ENCODE measurements at places on chromosomes 5 and 9. TPM values are rescaled to one million over a fixed set of nuclear protein-coding genes. Genes with fewer than 3 reads are reported as not detected.

DNA sequence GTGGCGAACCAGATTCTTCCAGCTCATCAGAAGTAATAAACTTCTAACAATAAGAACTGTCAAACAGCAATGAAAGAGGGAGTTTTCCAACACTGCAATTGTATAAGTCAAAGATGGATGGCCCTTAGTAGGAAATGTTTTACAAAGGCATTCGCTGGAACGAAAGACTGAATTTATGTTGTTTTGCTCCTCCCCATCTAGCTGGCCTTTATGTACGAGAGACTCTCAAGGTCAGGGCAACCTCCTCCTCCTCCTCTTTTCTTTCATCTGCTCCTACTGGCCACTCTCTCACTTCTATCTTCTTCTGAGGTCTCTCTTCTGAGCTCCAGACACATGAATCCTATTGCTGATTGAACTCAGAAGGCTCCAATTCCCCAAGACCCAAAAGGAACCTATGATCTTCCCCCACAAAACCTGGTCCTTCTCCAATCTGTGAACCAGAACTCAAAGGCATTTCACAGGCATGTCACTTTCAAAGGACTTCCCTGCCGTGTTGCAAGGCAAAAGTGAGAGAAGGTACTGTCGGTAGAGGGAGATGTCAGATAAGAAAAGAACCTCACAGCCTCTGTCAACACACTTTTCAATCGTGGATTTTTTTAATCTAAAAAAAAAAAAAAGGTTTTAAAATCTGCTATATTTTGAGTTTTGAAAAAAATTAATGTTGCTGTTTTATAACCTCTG, 28.5 kb upstream of the PUM3 start:
- peak; percentile 47 for DNase-seq

The BRINP1 gene
- 0.13 TPM for total RNA-seq

The PHYHD1 gene
- 3.8 TPM for total RNA-seq

The CNTNAP3B gene
- 6.4 TPM for total RNA-seq

The SLC36A3 gene
- total RNA-seq: not detected

Data from bronchial epithelial cell (primary cell).